HuH-7 (cell line): ENCODE measurements at places on chromosomes 4 and X.

DNA sequence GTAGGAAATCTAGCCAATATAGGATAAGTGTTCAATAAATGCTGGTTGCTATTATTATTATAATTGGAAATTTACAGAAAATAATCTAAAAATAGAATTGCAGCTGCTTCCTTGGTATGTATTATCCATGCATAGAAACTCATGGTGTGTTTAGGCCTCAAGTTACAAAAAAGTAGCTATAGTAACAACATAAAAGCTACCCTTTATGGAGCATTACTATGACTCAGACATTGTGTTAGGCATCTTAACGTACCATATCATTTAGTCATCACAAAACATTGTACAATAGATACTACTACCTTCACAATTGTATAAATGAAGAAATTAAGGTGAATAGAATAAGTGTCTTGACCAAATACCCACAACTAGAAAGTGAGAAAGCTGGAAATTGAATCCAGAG, 126.9 kb upstream of the NRK start:
- no peak for DNase-seq

DNA sequence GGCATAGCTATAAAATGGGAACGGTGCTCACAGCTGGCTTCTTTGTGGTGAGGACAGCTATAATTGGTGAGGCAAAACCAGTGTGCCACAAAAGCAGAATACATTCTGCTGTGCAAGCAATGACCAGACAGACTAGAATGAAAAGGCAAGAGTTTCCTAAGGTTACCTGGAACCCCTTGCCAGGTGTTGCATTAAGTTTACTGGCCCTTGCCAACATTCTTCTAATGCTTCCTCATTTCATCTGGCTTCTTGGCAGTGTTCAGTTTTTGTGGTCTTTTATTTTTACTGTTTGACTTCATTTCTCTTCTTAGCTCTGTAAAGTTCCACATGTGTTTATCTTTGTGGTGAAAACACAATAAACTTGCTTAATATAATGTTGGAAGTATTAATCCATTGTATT, 131.4 kb downstream of the PTTG2 start:
- DNase-seq, result no peak

- DNase-seq, result no peak
Measured at GRCh38 chrX:19075754-19076153, 46.5 kb downstream of the ADGRG2 start.

GRCh38 chr4:65791812-65792308, 121.6 kb upstream of the EPHA5 start:
- no peak for DNase-seq

DNA sequence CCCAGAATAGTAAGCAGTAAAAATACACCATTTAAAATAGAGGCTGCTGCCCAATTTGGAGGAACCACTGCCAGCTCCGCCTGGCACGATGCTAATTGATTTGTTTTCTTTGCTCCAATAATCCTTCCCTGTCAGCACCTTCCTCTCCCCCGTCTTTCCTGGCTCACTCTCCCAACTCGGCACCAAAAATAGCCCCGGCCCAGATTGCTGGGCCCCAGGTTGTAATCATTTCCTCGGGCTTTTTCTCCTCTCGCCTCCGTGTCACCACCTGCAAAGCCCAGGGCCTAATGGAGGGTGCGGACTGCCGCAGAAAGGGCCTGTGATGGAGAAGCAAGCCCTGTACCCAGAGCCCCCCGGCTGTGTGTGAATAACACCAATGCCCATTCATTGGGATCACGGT, 197.6 kb upstream of the PSAPL1 start:
- no peak for DNase-seq

DNA sequence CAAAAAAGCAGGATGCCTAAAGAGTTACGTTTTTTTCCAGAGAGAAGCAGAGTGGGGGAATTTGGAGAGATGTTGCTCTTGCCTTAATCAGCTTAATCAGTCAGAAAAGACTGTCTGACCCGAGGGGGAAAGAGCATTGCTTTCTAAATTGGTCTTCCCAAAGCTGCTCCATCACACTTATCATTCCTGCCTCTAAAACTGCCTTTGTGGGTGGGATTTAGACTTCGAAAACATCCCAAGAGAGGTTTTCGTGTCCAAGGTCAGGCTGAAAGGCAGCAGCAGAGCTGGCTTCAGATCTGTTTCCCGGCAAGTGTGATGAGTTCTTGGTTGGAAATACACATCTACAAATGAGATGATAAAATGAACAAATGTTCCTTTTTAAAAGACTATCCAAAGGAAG, 155.2 kb downstream of the SH2D1A start:
- DNase-seq, result no peak

- peak; percentile 24 for DNase-seq
Measured at GRCh38 chr4:11488657-11489452, 60.2 kb upstream of the HS3ST1 start.

- no peak for DNase-seq
Measured at GRCh38 chrX:12920990-12921389, 14.6 kb downstream of the TLR8 start.

DNA sequence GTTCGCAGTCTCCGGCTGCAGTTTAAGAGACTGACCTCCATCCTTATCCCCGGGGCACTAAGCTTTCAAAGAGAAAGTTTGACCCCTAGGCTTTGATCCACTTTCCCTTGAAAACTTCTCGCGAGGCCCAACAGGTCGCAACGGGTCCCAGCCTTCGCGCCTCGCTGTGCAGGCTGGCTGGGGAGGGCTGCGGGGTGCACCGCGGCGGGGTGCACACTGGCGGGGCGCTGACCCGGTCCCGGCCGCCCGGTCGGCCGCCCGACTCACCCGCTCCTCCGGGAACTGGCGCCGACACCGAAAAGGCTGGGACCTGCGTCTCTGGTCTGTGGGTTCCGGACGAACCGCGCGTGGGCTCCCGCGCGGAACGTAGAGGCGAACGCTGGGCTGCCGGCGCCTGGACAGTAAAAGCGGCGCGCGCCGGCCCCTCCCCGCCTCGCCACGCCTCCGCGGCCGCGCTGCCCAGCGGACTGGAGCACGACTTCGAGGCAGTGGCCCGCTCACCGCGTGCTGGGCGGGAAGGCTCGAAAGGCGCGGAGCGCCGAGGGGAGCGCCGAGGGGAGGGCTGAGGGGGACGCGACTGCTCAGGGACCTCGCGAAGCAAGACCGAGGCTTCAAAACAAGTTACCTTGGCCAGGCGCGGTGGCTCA, at the start of gene TAF7L:
Gene TAF7L (minus strand): TSS at position 378 of the 647 bp plus-strand sequence. CDS start 3,791 bp downstream, outside the sequence.
- no peak for DNase-seq

DNA sequence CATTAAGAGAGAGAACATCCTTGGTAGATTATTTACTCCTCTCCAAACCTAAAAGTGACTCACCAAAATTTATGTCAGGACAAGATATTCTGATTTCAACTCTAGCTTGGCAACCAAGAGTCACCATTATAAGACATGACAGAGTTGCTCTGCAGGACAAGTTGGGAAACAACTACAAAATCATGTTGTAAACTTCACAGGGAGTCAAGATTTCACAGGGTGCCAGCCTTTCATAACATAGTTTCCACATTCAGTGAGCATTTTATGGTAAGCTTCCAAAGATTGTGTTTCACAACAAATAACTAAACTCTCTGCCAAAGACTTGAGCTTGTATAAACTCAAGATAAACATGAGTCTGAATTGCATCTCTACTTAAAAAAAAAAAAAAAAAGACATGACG, 121.0 kb upstream of the DIAPH2 start:
- no peak for DNase-seq

- DNase-seq, result no peak
Measured at GRCh38 chr4:10066670-10067651, 45.7 kb upstream of the SLC2A9 start.

DNA sequence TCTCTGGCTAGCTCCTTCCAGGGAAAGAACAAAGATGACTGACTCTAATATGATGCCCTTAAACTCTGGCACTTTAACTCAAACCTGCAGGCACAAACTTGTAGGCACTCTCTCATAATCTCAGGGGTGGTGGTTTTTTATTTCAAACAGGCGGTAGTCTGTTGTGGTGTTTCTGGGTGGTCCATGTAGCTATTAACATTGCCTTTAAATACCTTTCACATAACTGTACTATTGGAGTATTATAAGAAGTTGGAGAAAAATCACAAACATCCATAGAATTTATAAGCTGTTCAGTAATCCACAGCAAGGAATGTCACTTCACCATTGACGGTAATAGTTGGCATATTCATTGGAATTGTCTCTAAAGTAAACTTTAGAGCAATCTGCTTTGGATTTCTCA, 204.2 kb upstream of the PDE5A start:
- DNase-seq, result no peak

DNA sequence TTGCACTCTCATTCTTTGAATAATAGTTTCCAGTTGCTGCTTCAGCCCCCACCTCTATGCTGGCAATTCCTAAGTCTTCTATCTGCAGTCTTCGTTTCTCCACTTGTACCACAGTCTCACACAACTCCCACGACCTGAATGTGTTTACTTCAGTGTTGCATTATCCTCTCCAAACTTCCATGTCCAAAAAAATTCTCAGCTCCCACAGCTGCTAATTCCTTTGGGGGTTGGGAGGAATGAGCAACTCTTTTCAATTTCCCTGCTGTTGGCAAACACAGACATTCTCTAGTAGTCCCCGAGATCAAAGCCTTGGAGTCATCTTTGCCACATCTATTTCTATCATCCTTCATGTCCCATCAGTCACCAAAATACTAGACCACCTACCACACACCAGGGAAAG, 14.4 kb upstream of the CDS1 start:
- DNase-seq, result no peak

- no peak for DNase-seq
Measured at GRCh38 chr4:38576767-38577166, 87.2 kb upstream of the KLF3 start.

DNA sequence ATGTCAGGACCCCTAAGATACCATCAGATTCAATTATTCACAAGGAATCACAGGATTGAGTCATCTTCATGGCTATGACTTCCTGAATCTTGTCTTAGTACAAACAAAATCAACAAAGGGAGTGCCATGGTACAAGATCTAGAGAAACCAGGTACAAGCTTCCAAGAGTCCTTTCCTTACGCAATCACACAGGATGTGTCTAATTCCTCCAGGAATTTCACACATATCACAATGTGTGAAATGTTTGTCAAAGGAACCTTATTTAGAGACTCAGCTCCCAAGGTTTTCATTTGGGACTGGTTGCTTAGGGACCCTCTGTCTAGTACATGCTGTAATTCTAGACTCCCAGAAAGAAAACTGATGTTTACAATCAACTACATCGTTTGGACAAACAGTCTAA, 83.0 kb downstream of the MAB21L2 start:
- no peak for DNase-seq

- DNase-seq, result no peak
Measured at GRCh38 chr4:140764785-140765392, 8.7 kb upstream of the TBC1D9 start.

DNA sequence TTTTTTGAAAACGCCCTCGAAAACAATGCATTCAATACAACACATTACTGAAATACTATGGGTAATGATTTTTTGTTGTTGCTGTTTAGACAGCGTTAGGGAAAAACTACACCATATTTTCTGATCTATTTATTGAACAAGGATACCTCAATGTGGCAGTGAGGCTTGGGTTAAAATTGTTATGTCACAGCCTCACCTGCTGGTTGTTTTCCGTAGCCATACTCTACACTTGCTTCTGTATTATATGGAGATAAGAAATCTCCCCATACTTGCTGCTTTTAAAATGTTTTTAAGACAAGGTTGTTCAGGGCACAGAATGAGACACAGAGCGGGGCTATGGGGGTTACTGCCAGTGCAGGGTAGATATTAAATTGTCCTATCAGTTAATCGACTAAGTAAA, 221.6 kb upstream of the FTHL17 start:
- no peak for DNase-seq

DNA sequence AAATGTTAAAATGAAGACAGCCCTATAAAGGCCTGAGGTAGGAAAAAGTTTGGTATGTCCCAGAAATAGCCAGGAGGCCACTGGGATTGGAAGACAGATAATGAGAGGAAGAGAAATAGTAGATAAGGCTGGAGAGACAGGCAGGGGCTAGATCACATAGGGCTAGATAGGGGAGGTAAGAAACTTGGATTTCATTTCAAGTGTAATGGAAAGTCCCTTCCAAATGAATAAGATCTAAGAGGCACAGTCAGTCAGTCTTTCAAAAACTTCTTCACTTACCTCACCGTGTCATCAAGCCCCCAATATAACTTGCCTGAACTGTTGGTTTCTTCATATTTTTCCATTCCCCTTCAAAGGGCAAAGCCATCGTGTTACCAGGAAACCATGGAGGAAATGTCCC, 121.8 kb downstream of the SPCS3 start:
- no peak for DNase-seq

DNA sequence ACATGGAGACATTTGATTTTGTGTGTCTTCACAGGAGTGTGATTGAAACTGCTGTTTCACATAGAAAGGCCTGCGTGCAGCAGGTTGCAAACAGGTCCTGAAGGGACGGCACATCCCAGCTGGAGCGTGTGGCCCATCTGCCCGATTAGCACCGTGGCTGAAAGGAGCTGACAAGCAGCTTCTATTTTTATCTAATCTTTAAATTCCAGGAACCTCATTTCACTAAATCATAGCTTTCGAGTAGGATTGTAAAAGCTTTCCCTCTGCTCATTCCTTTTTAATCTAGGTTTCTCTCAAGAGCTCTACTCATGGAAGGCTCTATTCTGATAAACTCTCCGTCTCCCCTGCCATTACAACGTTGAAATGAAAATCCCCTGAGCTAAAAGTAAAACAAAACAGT, 106.8 kb downstream of the FSTL5 start:
- DNase-seq, result no peak

GRCh38 chr4:105193536-105193935, 46.9 kb downstream of the TET2 start:
- no peak for DNase-seq

GRCh38 chr4:128394778-128395177, 107.2 kb upstream of the PGRMC2 start:
- no peak for DNase-seq

DNA sequence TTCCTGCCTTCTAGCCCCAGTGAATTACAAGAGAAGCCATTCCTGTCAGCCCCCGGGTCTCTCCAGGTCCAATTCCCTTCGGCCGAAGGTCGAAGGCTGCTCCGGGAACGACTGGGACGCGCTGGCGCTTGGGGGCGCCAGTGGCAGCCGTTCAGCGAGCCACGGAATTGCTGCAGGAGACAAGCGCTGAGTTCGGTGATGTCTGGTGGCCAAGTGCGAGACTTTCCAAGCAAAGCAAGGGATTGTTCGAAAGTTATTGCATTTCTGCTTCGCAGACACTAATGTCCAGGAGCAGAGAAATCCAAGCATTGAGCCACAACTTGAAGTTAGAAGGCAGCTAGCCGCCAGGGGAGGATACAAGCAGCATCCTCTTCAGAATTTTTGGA, 1.1 kb upstream of the DKK2 start:
- no peak for DNase-seq
